Activated CD4-positive, alpha-beta T cell treated with anti-CD3 and anti-CD28 coated beads, Interleukin-2, amount 10 ng/mL, durations not matched to agents 7 days and 5 days (primary cell): ENCODE measurements at places on chromosomes 7 and 10. TPM values are rescaled to one million over a fixed set of nuclear protein-coding genes. Genes with fewer than 3 reads are reported as not detected.
A peak's percentile ranks its signal among the peaks of the same experiment; 100 is the strongest.

DNA sequence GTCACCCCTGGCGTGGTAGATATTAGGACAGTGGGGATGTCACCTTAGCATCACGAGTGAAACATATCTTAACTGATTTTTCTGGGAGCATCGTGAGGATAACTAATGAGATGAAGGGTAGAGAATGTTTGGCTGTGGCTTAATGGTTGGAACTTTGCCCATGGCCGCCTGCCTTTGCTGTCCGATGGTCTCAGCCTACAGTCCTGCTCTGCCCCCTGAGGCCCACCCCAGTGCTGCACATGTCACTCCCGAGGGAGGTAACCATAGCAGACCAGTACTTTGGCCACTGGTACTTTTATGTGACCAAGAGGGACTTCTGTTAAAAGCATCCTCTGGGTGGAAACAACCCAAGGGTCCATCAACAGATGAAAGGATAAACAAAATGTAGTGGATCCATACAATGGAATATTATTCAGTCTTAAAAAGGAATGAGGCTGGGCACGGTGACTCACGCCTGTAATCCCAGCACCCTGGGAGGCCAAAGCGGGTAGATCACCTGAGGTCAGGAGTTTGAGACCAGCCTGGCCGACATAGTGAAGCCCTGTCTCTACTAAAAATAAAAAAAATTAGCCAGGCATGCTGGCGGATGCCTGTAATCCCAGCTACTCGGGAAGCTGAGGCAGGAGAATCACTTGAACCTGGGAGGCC, 58.4 kb downstream of the TACR2 start:
- no peak for DNase-seq
- H3K27me3 ChIP-seq, result no peaks in the 10 kb centered on the region
- H3K27ac ChIP-seq, result peak overlapping the region; percentile 87
- H3K4me1 ChIP-seq, result peaks cover 73% of the 10 kb centered on the region
- H3K4me3 ChIP-seq, result no peak overlapping the region
- H3K36me3 ChIP-seq, result peaks cover 61% of the 10 kb centered on the region

- DNase-seq, result no peak
- H3K4me3 ChIP-seq, result no peak overlapping the region
- no peak overlapping the region for H3K27ac ChIP-seq
- H3K4me1 ChIP-seq, result no peaks in the 10 kb centered on the region
- no peaks in the 10 kb centered on the region for H3K36me3 ChIP-seq
- H3K27me3 ChIP-seq, result peaks cover under 1% of the 10 kb centered on the region
Measured at GRCh38 chr7:160958-161725, 31.2 kb upstream of the FAM20C start.

GRCh38 chr7:126040114-126041045, 1110.8 kb upstream of the POT1 start:
- H3K4me3 ChIP-seq, result no peak overlapping the region
- H3K4me1 ChIP-seq, result no peaks in the 10 kb centered on the region
- no peaks in the 10 kb centered on the region for H3K36me3 ChIP-seq
- H3K27me3 ChIP-seq, result no peaks in the 10 kb centered on the region
- no peak for DNase-seq

DNA sequence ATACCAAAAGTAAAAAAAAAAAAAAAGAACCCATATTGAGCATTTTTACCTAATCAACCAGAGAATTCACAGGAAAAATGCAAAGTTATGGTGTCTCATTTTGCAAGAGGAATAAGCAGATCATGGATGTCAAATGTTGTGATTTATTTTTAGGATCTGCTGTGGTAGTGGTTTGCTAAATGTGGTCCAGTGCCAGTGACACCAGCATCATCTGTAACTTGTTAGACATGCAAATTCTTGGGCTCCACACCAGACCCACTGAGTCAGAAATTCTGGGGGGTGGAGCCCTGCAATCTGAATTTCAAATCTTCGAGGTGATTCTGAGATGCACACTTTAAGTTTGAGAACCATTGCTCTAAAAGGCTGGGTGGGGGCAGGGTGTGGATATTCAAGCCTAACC, 30.1 kb upstream of the ZEB1 start:
- H3K27me3 ChIP-seq, result no peaks in the 10 kb centered on the region
- H3K4me3 ChIP-seq, result no peak overlapping the region
- peaks cover 2% of the 10 kb centered on the region for H3K4me1 ChIP-seq
- H3K36me3 ChIP-seq, result peaks cover 5% of the 10 kb centered on the region

GRCh38 chr7:76020031-76020714, 25.8 kb upstream of the TMEM120A start:
- H3K27me3 ChIP-seq, result no peaks in the 10 kb centered on the region
- H3K4me1 ChIP-seq, result peaks cover 25% of the 10 kb centered on the region
- DNase-seq, result peak; percentile 75

DNA sequence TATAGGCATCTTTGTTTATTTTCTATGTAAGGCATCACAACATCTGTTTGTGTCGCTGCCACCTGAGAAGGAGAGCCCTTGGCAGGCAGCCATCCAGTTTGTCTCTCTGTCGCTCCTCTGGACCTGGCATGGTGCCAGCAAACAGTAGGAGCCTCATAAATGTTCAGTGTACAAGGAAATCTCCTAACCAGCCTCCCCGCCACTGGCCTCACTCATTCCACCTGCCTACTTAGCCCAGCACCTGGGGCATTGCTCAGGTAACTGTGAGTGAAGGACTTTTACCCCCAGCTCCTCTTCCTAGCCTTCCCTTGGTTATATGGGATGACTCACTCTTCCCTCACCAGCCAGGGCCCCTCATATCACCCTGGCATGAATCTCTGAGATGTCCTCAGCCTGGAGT, 61.7 kb upstream of the NPTX2 start:
- H3K27ac ChIP-seq, result no peak overlapping the region
- no peak overlapping the region for H3K4me3 ChIP-seq
- H3K36me3 ChIP-seq, result no peaks in the 10 kb centered on the region
- DNase-seq, result no peak
- no peaks in the 10 kb centered on the region for H3K4me1 ChIP-seq
- no peaks in the 10 kb centered on the region for H3K27me3 ChIP-seq

DNA sequence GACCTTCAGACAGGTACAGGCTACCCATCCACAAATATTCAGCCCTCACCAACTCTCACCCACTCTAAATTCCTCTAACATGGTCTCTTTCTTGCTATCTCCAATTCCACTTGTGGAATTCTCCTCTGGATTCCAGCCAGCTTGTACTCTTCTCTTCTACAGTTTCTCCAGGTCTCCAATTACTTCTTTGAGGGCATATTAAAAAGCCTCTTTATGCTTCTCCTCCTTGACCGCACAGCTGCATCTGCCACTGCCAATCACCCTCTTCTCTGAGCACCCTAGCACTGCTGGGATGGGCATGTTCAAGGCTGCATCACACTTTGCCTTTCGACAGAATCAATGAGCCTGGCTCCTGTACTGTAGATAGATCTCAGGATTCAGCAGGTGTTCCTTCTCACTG, 101.5 kb upstream of the ANKRD1 start:
- no peak overlapping the region for H3K27ac ChIP-seq
- H3K4me1 ChIP-seq, result no peaks in the 10 kb centered on the region
- no peaks in the 10 kb centered on the region for H3K36me3 ChIP-seq
- H3K27me3 ChIP-seq, result peaks cover 29% of the 10 kb centered on the region
- DNase-seq, result no peak

GRCh38 chr7:11570922-11571550, 261.0 kb downstream of the THSD7A start:
- no peak overlapping the region for H3K4me3 ChIP-seq
- H3K27ac ChIP-seq, result no peak overlapping the region
- H3K27me3 ChIP-seq, result no peaks in the 10 kb centered on the region
- no peaks in the 10 kb centered on the region for H3K4me1 ChIP-seq
- H3K36me3 ChIP-seq, result no peaks in the 10 kb centered on the region
- no peak for DNase-seq

GRCh38 chr7:47314728-47315607, 266.9 kb downstream of the TNS3 start:
- no peak overlapping the region for H3K4me3 ChIP-seq
- H3K27ac ChIP-seq, result no peak overlapping the region
- DNase-seq, result no peak
- no peaks in the 10 kb centered on the region for H3K36me3 ChIP-seq
- H3K4me1 ChIP-seq, result peaks cover 5% of the 10 kb centered on the region

GRCh38 chr10:124992462-124993344, 50.8 kb downstream of the ZRANB1 start:
- no peak overlapping the region for H3K4me3 ChIP-seq
- H3K27ac ChIP-seq, result no peak overlapping the region
- H3K27me3 ChIP-seq, result no peaks in the 10 kb centered on the region
- no peaks in the 10 kb centered on the region for H3K4me1 ChIP-seq

GRCh38 chr10:26987851-26988250, 112.4 kb downstream of the ANKRD26 start:
- no peaks in the 10 kb centered on the region for H3K4me1 ChIP-seq
- H3K27ac ChIP-seq, result no peak overlapping the region
- H3K36me3 ChIP-seq, result no peaks in the 10 kb centered on the region
- H3K27me3 ChIP-seq, result no peaks in the 10 kb centered on the region
- no peak for DNase-seq

DNA sequence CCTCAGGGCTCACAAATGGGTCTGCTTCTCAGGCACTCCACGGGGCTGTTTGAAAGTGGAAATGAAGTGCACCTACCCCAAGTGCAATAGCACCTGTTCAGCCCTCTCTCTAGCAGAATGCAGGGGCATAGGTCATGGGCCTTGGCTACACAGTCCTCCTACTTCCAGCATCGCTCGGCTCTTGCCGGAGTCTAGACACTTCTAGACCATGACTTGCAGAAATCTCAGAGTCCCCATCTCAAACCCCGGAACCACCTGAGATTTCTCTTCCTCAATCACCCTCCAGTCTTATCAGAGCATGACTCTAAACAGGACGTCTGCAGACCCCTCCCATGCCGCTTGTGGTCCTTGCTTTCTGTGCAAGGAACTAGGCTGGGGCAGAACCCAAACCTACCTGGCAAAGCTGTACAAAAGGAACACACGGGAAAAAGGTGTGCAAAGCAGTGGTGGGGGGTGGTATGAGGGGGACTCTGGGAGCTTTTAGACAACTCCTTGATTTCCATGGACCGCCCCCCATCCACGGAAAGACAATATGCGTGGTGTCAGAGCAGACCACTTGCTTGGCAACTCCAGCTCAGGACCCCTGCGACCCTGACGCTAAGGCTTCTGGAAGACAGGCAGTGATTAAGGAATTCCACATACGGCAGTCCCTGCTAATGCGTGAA, 13.8 kb downstream of the TMEM273 start:
- H3K4me1 ChIP-seq, result peaks cover 26% of the 10 kb centered on the region
- H3K4me3 ChIP-seq, result no peak overlapping the region
- H3K27me3 ChIP-seq, result no peaks in the 10 kb centered on the region
- DNase-seq, result no peak
- H3K27ac ChIP-seq, result no peak overlapping the region
- no peaks in the 10 kb centered on the region for H3K36me3 ChIP-seq

DNA sequence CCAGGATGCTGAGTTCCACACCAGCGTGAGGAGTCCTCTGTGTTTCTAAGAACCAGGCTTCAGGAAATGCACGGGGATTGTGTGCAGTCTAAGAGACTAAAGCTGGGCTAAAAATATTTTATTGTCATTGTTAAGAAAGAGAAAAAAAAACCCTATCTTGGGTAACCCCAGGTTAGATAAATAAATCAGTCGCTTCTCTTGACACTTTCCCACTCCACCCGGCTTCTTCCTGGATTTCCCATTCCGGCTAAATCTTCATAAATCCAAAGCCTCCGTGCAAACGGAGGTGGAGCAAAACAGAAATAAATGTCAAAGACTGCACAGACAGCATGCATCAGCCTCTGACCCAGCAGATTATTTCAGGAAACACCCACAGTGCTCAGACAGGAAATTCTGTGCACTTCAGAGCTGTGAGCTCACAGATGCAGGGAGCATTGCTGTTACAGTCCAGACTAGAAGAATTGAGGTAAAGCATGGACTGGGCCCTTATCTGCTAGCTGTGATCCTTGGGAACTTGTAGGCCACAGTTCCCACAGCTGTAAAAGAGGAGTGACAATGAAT, 44.8 kb upstream of the GRID1 start:
- peaks cover 52% of the 10 kb centered on the region for H3K4me1 ChIP-seq
- no peaks in the 10 kb centered on the region for H3K27me3 ChIP-seq
- H3K4me3 ChIP-seq, result peak overlapping the region; percentile 51
- peaks cover 9% of the 10 kb centered on the region for H3K36me3 ChIP-seq

DNA sequence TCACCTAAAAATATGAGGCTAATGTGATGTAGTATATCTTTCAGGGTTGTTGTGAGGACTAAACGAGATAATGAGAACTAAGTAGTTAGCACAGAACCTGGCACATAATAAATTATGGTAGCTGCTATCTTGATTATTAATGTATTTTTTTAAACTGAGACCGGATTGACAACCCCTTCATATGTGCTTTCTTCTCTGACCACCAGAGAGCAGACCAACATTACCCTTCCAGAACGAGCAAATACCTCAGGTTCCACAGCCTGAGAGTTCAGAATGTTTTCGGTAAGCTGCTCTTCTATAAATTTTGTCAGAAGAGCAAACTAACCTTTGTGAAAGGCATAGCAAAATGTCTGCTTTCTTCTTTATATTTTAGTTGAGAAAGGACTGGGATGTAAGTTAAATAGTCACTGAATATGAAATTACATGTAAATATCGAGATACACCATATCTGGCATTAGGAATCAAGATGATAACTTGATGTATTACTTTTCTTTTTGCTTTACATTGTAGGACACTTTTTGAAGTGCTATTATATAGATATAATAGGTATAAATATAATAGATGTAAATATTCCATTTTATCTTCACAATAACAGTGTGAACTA, 13.6 kb upstream of the BPGM start:
- H3K36me3 ChIP-seq, result peaks cover 11% of the 10 kb centered on the region
- H3K4me1 ChIP-seq, result peaks cover 31% of the 10 kb centered on the region
- no peak overlapping the region for H3K27ac ChIP-seq
- no peak overlapping the region for H3K4me3 ChIP-seq
- H3K27me3 ChIP-seq, result peaks cover 7% of the 10 kb centered on the region

- no peak overlapping the region for H3K27ac ChIP-seq
- peak; percentile 41 for DNase-seq
- no peaks in the 10 kb centered on the region for H3K4me1 ChIP-seq
- no peak overlapping the region for H3K4me3 ChIP-seq
- no peaks in the 10 kb centered on the region for H3K27me3 ChIP-seq
Measured at GRCh38 chr10:48981310-48981907, 41.8 kb upstream of the LRRC18 start.

DNA sequence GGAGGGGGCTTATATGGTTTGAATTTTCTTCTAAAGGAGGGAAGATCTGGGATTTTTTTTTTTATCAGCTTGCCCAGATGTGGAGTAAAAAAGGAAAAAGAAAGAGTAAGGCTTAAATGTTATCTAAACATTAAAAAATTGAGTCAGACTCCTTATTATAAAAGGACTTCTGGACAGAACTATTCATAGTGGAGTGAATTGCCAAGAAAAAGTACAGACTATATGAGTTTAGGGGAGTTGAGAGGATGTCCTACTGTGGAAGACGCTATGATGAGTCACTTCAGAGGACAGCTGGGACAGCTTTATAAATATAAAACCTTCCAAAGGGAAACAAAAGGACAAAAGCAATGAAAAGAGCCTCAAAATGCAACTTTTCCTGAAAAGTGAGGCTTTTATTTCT, 73.0 kb downstream of the TFPI2 start:
- H3K36me3 ChIP-seq, result no peaks in the 10 kb centered on the region
- H3K27ac ChIP-seq, result no peak overlapping the region
- no peak overlapping the region for H3K4me3 ChIP-seq
- H3K4me1 ChIP-seq, result no peaks in the 10 kb centered on the region
- H3K27me3 ChIP-seq, result no peaks in the 10 kb centered on the region
- DNase-seq, result no peak

The FKBP6 gene
- not detected for total RNA-seq

The WDFY4 gene
- total RNA-seq, result 0.37 TPM

The TMEM176A gene
- total RNA-seq, result not detected

The IFIT1B gene
- not detected for total RNA-seq

The CDHR3 gene
- total RNA-seq, result 2.7 TPM

The SLC26A4 gene
- 2.0 TPM for total RNA-seq

The ADAMTS14 gene
- not detected for total RNA-seq

The ZNF804B gene
- total RNA-seq, result not detected

The RBM20 gene
- not detected for total RNA-seq

The ZKSCAN1 gene
- 66.0 TPM for total RNA-seq

The CCL24 gene
- total RNA-seq, result not detected
